ENCODE measurements at places on chromosomes 1 and 21.
A peak's percentile ranks its signal among the peaks of the same experiment; 100 is the strongest.

GRCh38 chr1:110643879-110644472 lies 30.8 kb downstream of the KCNA3 start:
- no peak for DNase-seq

GRCh38 chr21:25949701-25950100 lies 214.9 kb downstream of the GABPA start:
- DNase-seq = no peak

- DNase-seq = peak; percentile 37
These were observed 52.4 kb downstream of the CHD5 start for GRCh38 chr1:6127587-6128163.

DNA sequence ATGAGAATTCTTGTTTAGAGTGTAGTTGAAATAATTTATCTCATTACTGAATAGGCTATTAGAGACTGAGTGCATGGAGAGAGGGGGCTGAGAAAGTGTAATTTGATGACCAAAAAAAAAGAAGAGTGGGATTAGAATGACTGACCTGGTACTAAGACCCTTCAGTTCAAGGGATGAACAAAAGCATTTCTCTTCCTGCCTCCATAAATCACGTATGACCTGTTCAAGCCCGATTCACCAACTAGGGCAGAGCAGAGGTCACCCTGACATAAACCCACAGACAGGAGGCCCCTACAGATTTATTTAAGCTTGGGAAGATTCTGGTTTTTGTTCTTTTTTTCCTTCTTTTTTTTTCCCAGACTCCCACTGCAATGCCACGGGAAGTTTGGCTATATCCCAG lies 123.7 kb upstream of the COP1 start:
- no peak for DNase-seq

DNA sequence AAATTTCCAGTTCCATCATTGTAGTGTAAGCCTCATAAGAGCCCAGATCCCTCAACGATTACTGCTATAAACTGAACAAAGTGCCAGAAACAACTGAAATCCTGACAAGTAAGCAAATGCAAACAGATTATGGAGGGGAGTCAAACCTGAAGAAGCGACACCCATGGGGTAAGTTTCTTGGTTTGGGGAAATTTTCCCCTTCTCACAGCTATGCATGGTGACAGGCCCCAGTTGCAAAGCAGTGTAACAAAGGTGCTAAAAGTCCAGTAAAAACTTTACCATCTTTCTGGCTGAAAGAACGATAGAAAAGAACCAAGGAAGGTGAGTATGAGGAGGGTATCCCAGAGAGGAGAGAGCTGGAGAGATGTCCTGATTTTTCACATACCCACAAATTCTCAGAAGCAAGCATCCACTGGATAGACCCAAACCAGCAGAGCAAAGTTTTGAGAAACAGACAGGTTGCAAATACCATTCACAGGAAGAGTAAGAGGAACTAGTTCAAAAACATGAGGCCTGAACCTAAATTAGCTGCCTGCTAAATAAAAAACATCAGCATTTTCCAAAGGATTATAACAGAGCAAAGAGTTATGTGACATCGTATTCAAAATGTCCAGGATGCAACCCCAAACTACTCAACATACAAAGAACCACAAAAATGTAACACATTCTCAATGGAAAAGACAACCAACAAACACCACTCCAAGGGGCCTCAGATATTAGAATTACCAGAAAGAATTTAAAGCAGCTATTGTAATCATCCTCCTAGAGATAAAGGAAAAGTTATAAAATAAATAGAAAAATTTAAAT lies 14.5 kb downstream of the SCYL3 start:
- DNase-seq = no peak

DNA sequence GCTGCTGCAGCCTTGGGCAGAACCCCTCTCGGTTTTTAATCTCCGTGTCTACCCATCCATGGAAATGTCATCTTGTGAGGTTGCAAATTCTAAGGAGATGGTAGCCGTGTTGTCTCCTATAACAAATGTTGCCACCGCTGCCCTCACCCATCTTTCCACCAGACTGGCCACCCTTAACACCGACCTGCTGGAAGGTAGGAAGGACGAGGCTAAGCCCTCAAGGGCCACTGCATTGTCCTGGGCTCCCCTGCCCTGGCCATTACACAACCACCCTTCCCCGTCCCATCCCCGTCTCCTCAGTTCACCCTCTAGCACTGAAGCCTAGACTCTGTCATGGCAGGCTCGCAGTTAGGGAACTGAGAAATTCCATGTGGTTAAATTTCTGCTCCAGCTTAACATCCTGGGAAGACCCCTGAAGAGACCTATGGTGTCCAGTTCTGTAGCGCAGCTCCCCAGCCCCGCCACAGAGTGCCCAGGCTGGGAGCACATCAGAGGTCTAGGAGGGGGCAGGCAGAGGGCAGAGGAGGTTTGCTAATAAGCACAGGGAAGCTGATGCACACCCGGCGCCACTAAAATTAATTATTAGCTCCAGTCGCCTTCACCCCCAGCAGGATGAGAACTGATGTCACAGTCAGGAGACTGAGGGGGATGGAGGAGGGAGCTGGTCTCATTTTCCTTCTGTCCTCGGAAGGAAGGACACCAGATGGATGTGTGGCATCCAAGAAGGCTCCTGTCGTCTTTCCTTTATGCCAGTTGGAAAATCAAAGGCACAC lies 38.3 kb downstream of the STUM start:
- no peak for DNase-seq

DNA sequence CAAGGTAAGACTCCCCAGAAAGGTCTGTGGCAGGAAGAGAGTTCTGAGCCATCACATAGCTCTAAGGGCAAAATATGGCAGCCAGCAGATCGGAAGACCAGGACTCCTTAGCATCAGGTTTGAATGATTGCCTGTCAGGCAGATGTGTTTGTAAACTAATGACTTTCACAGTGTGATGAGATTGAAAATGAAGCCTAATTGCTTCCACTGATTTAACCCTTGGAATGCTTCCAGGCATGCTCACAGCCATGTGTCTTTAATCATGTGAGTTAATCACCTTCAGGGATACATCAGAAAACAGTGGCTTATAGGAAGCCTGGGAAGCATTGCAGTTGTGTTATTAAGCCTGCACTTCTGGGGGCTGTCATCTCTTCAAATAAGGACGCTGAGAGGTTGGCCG lies 82.8 kb downstream of the LRRC53 start:
- DNase-seq = no peak

GRCh38 chr1:179803104-179803503 lies 60.0 kb downstream of the FAM163A start:
- no peak for DNase-seq

GRCh38 chr1:52032785-52033131 lies 852 bp downstream of the KTI12 start:
- peak; percentile 50 for DNase-seq

- DNase-seq = no peak
These were observed 24.6 kb downstream of the PADI2 start for GRCh38 chr1:17094664-17095063.

- DNase-seq = no peak
These were observed 16.8 kb downstream of the LRP8 start for GRCh38 chr1:53310847-53311681.

- no peak for DNase-seq
These were observed 58.2 kb upstream of the LBR start for GRCh38 chr1:225485991-225486530.
